SK-N-DZ (cell line): ENCODE measurements at places on chromosomes 6 and 20.

GRCh38 chr6:116542426-116542825 is 3.1 kb downstream of the TRAPPC3L start:
- no peak for DNase-seq

DNA sequence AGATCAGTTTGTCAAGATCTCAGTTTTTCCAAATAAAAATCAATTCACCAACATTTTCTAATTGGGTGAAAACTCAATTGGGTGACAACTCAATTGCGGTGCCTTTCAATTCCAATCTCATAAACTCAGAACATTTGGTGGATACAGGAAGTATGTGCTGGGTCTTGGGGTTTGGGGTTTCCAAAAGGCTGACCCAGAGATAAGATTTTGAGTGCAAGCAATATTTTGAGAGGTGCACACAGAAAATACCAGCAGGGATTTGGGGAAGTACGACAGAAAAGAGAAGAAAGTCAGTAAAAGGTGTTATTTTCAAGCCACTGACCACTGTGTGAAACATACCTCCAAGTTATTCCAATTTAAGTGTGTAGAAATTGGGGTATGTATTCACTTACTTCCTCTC is 258.0 kb downstream of the PHACTR1 start:
- DNase-seq, result no peak

DNA sequence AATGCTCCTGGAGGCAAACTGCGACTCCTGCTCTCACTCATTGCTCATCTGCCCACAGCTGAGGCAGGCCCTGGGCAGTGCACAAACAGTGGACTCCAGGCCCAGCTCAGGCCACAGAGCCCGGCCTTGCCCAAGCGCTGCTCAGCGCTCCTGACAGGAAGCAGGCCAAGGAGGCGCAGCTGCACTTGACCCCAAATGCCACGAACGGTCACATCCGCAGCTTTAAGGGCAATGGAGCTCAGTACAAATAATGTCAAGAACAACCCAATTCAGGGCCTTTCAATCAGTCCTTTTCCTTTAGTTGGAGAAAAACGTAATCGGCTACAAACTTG is 33.8 kb downstream of the RRBP1 start:
- DNase-seq, result no peak

DNA sequence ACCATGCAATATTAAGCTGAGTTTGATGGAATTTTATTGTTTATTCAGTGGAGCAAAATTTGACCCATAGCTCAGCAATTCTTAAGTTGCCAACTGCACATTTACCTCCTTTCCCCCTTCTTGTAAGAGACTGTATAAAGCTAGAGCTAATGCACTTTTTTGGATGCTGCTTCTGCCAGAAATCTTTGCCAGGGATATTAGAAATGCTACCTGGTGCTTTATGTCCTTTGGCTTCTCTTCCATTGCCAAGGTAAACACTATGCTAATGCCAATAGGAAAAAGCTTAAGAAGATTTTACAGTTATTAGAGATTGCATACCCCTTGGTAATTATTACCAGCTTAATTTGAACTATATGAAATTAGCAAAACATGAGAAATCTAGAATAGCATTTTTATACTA is 79.0 kb upstream of the OGFRL1 start:
- DNase-seq, result no peak

DNA sequence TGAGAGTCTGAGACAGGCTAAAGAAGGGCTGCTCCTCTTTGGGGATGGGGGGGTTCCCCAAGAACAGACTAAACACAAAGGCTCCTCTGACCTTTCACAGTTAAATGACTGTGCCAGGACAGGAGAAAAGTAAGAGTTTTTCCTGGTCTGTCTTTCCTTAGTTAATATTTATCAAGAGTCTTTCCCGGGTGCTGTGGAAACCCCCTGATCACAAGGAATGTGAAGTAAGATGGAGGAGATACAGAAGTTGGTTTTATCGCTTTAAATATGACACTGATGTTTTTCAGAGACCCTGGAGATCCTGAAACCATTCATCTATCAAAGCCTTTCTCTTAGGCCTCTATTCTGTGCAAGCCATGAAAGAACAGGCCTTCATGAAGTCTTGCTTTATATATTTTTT is 105.8 kb downstream of the RNF144B start:
- no peak for DNase-seq

DNA sequence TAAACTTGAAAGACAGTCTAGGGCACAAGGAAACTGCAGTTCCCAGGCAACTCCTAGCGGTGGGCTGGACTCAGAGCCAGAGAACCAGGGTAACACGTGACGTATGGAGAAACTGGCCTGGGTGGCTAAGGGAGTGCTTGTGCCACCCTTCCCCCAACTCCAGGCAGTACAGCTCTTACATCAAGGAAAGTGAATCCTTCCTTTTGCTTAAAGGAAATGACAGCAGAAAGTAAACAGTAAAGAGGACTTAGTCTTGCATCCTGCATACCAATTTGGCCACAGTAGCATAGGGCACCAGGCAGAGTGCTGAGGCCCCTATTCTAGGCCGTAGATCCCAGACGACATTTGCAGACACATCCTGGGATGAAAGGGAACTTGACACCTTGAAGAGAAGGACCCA is 322.8 kb downstream of the CD109 start:
- no peak for DNase-seq

DNA sequence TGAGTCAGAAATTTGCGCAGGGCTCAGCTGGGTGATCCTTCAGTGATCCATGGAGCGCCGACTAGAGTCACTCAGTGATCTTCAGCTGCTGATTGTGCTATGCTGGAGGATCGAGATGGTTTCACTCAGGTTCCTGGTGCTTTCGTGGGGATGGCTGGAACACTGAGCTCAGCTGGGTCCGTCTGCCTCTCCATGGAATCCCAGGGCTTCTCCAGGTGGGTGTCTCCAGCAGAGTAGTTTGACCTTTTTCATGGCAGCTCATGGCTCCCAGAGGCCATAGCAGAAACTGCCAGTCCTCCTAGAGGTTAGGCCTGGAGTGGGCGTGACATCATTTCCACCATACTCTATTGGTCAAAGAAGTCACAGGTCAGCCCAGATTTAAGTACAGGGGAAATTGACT is 88.8 kb upstream of the SIRPA start:
- no peak for DNase-seq

- DNase-seq, result no peak
These were observed 207.7 kb upstream of the HDDC2 start for GRCh38 chr6:125509477-125509876.

DNA sequence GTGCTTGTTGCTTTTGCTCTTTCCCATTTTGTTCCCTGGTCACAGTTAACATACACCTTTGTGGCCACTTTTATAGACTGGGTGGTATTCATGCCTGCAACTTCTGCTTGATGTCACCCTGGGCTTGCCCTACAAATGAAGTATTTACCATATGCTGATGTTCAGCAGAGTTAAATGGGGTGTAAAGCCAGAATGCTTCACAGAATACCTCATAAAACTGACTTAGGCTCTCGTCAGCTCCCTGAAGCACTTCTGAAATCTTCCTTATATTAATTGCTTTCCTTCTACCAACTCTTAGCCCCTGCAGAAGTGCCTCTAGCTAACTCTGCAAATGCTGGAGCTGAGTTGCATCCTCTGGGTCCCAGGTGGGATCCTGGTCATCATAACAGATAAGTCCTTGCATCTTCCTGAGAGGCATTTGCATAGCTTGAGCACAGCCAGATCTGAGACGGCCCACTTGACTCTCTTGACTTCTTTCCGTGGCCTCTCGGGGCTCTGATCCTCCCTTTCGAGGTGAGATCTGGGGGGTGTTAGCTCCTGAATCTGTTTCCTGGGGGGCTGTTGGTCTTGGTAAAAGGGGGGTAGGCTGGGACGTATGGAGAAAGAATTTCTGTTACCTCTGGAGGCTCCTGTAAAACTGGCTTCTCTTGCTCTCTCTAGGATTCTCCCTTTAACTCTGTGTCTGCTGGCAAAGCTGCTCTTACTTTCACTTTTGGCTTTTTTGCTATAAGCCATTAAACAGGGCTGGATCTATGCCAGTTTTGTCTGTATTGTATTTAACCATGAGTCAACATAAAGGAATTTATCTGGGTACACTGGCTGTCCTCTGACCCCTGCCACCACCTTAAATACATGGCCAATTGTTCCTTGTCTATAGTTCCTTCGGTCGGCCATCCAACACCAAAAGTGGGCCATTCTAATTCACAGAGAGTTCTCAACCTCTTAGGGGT is 223.0 kb upstream of the SYNCRIP start:
- no peak for DNase-seq

DNA sequence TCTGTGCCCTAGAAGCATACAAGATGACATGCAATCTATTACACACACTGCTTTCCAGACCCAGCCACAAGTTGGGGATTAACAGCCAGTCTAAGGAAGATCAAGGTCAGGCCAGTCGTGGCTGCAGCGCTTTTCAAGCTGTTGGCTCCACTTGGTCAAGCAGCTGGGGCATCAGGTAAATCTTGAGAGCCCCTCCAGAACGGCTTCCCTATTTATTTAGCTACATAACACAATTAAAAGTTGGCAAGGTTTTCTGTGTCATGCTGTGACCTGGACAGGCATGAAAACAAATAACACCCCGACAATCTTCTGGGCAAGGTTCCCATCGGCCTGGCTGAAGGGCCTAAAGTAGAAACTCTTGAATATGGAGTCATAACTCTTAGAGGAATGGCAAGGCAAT is 524.3 kb downstream of the PRKN start:
- DNase-seq, result no peak

- DNase-seq, result no peak
These were observed 1.2 kb upstream of the TSPO2 start for GRCh38 chr6:41040940-41041536.

DNA sequence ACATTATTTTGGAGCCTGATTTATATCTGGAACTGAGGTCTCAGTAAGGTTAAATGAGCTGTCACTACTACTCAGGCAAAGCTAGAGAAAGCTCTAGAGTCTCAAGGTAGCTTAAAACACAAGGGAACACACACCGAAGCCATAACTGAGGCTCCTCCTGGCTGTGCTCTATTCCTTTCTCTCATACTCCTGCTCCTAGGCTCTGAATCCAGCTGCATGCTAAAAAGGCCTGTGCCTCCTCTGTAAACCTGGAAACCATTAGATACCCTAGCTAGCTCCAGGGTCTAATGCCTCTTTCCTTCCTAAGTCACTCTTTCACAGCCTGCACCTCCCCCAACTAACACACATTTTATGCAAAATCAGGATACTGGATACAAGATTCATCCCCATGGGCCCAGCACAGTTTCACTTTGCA is 17.1 kb downstream of the RIPOR2 start:
- no peak for DNase-seq

GRCh38 chr20:38316341-38316740 is 12.4 kb downstream of the BPI start:
- no peak for DNase-seq

DNA sequence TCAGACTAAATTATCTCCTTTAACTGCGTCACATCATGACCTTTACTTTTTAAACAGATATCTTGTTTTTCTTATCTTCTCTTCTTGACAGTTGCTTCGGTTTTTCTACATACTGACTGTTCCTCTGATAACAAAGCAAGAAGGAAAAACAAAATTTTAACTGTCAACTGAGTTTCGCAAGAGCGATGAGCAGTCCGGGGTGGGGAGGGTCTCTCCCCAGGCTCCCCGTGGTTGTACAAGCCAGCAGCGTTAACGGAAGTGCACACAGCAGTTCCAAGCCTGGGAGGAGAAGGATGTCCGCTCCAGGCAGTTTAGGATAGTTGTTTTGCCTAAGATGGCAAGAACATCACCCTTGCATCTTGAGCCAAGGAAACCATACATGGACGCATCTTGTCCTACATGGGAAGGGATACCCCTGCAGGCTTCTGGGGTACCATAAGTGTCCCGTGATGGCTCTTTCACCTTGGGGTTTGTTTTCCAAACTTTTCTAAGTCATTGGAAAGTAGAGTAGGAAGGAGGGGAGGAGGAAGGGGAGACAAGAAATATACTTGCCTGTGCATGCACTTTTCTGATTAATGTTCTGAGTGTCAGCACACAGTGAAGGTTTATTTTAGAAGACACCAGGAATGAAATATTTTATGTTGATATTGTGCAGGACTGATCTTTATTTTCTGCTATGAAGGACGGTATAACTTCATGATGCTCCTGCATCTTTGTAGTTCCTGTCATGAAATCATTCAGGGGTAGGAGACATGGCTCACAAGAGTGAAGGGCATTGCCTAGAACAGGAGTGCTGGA is 20.8 kb downstream of the SLC24A3 start:
- DNase-seq, result no peak

GRCh38 chr6:53481323-53481722 is 63.6 kb downstream of the GCLC start:
- no peak for DNase-seq

GRCh38 chr6:136593748-136594490 is 43.7 kb upstream of the MAP7 start:
- DNase-seq, result no peak

DNA sequence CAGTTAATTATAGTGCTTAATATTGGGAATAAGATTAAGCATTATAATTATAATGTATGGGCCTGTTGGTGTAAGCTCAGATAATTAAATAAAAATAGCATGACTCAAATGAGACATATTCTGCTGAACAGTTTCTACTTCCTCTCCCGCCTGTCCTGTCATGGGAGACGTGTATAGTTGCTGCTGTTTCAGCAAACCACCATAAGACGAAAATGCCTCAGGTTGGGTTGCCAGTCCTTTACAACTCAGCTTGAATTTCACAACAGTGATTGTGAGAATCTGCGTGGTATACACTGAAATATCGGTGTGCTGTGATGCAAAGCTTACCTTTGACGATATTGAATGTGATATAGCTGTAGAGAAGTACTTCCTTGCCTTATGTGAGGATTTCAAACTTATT is 99.5 kb downstream of the POPDC3 start:
- DNase-seq, result no peak

DNA sequence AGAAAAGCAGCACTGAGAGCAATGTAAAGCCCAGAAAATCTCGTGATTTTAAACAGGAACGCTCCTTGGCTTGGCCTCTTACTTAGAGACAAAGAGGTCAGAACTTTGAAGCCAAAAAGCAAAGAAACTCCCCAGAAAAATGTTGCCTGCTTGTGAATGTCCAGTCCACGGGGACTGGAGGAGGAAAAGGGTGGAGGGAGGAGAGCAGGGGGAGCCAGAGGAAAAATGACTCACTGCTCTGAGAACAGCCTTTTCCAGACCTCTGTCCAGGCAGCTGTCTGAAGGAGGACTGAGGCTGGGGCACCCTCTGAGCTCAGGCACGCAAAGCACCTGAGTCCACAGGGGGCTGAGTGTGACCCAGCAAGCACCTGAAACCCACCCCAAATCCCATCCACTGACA is 64.7 kb downstream of the TRAM2 start:
- no peak for DNase-seq

GRCh38 chr20:39021748-39022147 is 59.6 kb downstream of the DHX35 start:
- DNase-seq, result no peak

DNA sequence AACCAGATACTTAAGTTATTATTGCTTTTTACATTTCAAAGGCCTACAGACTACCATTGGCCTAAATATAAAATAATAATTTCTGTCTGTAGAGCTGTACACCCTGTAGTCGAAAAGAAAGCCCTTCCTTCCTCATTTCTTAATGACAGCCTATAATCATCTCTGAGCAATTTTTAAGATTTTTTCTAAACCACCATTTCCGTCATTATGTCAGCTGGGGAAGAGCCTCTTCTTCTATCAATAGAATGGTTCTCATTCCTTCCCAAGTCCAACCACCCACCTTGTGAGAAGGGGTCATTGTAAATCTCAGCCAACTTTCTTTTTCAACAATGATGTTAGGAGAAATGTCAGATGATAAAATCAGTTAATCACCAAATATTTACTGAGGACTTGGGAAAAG is 91.8 kb downstream of the PLEKHG1 start:
- no peak for DNase-seq

GRCh38 chr6:153167061-153167891 is 36.2 kb upstream of the RGS17 start:
- no peak for DNase-seq
